Pancreas (tissue), 10 donors: ENCODE measurements at places on chromosomes 3 and 15. TPM values are rescaled to one million over a fixed set of nuclear protein-coding genes. Genes with fewer than 3 reads are reported as not detected.

- no peaks in the 10 kb centered on the region for H3K36me3 ChIP-seq
- DNase-seq, result no peak
- H3K4me3 ChIP-seq, result no peak overlapping the region
These were observed 21.5 kb upstream of the USP3 start for GRCh38 chr15:63482874-63483323.

DNA sequence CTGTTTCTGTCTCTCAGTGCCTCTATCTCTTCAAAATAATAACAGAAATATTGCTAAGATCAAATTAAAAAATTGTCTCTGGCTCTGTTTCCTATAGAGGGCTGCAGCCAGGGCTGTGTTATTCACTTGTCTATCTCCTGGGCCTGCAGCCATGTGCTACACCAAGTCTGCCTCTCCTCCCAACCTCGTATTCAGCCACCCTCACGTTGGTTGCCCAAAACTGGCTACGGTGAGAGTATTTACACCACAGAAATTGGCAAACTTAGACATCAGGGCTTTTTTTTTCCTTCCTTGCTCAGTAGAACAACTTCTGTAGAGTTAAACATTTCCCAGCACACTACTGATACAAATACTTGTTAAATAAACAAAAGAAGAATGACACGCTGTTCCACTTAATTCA, 320.9 kb upstream of the ICE2 start:
- H3K27me3 ChIP-seq, result no peaks in the 10 kb centered on the region
- no peaks in the 10 kb centered on the region for H3K4me1 ChIP-seq
- DNase-seq, result no peak
- no peaks in the 10 kb centered on the region for H3K36me3 ChIP-seq
- H3K27ac ChIP-seq, result no peak overlapping the region
- no peak overlapping the region for H3K4me3 ChIP-seq

GRCh38 chr3:169613053-169613803, 50.3 kb downstream of the MECOM start:
- no peaks in the 10 kb centered on the region for H3K36me3 ChIP-seq
- DNase-seq, result no peak
- no peak overlapping the region for H3K4me3 ChIP-seq
- H3K27ac ChIP-seq, result no peak overlapping the region

- H3K4me1 ChIP-seq, result peaks cover 29% of the 10 kb centered on the region
- H3K36me3 ChIP-seq, result no peaks in the 10 kb centered on the region
- no peaks in the 10 kb centered on the region for H3K27me3 ChIP-seq
- H3K27ac ChIP-seq, result peak overlapping the region; percentile 96
These were observed 2.1 kb upstream of the USP3 start for GRCh38 chr15:63502137-63502766.

DNA sequence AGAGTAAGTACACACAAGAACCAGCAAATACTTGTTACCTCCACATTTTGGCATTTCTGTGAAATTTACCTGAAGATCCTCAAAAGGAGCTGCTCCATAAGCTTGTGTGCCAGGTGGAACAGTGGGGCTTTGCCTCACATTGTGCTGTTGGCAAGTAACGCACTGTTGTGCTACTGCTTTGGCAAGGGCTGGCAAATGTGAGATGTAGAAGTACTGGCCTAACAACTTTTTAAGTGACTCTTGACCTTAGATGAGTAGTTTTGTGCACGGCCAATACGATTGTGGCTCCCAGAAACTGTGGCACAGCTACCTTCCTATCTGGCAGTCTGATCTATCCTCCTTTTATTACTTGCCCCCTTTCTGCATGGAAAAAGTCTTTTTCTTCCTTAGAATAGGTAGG, 337.0 kb downstream of the KCNH8 start:
- no peak for DNase-seq
- no peaks in the 10 kb centered on the region for H3K36me3 ChIP-seq
- H3K27me3 ChIP-seq, result no peaks in the 10 kb centered on the region
- no peak overlapping the region for H3K27ac ChIP-seq
- no peaks in the 10 kb centered on the region for H3K4me1 ChIP-seq
- H3K4me3 ChIP-seq, result no peak overlapping the region

ADGRG7 gene
- polyA plus RNA-seq, result not detected
